ENCODE measurements at places on chromosomes 12 and 14.
A peak's percentile ranks its signal among the peaks of the same experiment; 100 is the strongest.

DNA sequence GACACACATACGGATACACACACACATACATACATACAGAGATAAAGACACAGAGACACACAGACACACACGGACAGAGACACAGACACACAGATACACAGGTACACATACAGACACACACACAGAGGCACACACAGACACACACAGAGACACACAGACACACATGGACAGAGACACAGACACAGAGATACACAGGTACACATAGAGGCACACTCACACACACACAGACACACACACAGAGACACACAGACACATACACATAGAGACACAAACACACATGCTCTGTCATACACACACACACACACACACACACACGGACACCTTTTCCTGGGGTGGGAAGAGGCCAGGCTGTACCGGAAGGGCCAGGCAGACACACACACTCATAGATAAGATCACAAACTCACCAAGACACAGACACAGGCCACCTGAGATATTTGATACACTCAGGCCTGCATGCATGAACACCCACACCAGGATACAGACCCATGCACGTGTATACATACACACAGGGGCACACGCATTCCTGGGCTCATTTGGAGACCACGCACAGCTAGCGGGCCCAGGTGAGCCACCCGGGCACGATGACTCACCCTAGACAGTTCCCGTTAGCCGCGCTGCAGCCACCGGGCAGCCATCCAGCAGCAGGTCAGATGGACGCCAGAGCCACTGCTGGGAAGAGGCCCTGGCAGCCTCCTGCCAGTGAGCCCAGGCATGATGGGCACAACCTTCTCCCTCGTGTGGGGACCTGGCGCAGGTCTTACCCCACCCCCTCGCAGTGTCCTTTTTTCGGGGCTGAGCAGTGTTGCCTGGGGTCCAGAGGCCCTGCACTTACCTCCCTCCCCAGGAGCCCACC is 1.8 kb upstream of the AHNAK2 start:
- no peak for DNase-seq

GRCh38 chr12:68621472-68622081 is 10.9 kb downstream of the RAP1B start:
- DNase-seq = no peak

DNA sequence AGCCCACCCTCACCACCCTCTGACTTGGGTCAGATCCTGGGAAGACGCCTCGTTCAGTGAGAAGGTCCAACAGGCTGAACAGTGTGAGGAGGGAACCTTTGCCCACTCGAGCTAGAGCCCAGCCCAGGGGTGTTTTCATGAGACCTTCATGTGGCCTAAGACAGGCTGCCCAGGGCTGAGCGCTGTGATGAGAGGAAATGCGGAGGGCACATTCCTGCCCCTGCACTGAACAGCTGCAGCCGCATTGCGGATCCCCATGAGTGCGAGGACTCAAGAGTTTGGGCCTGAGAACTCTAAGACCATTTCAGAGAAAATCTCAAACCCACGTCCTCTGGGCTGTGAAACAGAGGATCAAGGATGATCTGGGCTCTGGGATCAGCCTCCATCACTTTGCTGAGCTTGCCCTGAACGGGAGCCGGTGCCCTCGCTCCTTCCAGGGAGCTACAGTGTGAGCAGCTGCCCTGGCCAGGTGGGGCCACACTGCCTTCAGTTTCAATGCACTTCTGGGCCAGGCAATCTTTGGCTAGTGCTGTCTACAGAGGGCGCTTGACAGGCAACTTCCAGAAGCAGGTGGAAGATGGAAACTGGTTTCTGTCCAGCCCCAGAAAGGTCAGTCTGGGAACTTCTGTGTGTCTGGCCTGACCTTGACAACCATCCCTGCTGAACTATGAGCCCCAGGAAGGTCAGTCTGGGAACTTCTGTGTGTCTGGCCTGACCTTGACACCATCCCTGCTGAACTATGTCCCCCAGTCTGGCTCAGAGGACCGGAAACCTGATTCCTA is 43.5 kb upstream of the P2RX7 start:
- DNase-seq = no peak

- DNase-seq = no peak
Measured at GRCh38 chr12:52020539-52021336, 14.0 kb downstream of the TAMALIN start.

DNA sequence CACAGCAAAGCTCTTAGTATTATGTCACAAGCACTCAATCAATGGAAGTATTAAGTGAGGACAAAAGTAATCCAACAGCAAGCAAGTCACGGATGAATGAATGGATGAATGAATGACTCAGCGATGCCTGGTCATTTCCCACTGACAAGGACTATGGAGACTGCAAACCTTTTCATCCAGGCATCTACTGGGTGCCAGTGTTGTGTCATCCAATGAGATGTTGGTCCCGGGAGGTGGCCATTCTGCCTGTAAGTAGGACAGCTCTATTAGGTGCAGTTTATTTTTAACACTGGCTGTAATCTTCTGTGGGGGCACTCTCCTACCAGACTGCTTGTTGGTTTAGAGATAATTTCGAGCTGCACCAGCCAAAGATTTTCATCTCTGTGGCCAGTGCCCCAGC is 39.4 kb downstream of the STAB2 start:
- peak; percentile 5 for DNase-seq

GRCh38 chr14:90161129-90161528 is 95.2 kb upstream of the PSMC1 start:
- DNase-seq = no peak

DNA sequence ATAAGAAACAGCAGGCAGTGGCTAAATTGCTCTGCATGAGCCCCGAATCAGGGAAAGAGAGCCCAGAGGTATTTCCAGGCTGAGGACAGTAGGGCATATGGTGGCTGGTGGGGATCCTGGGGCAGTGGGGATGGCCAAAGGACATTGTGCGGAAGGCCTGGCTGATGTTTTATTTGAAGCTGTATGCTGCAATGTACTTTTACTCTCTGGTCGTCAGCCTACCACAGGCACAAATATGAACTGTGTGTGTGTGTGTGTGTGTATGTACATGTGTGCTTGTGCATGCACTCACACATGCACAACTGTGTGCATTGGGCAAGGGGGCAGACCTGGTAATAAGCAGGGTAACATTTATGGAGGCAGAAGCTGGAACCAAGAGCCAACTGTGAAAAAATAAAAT is 74.7 kb upstream of the GZMB start:
- DNase-seq = no peak

DNA sequence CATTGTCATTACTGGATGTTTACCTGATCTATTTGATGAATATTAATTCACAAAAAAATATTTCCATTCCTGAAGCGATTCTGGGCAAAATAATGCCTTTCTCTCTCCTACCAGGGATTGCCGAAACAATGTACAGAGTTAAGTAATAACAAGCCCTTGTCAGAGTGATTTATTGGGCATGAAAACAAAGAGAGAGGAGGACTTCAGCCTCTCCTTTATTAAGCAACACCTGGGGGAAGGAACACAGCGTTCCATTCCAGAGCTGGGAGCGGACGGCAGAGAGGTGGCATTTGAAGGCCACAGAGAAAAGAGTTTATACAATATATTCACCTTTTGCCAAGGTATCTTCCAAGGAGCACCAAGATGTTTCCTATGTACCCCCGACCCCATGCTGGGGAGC is 165.8 kb downstream of the KSR2 start:
- no peak for DNase-seq

DNA sequence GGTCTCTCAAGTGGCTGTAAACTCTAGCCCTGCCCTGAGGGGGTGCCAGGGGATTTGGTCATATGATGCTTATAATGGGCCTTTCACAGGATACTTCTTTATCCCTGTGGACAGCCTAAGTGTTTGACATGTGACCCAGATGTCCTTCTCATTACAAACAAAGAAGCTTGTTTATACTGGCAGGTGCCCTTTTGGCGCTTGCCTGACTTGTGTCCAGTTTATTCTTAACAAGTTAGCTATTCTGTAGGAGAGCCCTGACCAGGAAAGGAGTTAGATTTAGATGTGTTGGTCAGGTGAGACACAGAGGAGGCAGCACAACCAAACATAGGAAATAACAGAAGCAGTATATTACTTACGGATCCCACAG is 51.9 kb downstream of the CCDC91 start:
- no peak for DNase-seq

GRCh38 chr12:124395284-124395752 is 100.4 kb downstream of the RFLNA start:
- DNase-seq = no peak

DNA sequence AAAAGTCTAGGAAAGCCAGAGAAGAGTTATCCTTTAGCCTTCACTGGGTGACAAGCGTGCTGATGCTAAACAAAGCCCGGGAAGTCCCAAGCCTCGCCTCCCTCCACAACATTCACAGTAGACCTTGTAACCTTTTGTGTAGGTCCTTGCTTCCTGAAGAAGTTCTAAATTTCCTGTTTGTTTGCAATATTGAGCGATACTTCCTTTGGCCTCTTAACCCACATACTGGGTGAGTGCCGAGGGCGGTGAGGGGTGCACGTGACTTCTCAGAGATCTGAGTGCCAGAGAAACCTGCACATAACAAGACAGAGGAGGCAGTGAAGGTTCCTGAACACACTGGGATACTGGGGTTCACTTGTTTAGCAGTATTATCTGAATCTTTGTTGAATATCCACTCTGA is 134.3 kb downstream of the PLXNC1 start:
- no peak for DNase-seq

DNA sequence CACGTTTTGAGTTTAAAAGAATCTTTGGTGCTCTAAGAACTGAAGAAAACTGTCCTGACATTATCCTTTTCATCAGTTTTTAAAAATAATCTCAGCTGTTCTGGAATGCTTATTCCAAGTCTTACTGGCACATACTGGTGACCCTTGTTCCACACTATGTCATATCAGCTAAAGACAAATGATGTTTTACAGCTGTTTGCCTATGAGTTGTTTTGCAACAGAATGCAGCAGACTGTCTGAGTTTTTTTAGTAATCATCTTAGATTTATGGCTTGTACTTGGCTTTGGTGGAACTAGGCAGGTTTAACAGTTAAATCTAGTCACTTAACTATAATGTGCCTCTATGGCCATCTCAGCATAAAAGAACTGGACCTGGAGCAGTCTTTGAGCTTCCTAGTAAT is 91.6 kb upstream of the GRIN2B start:
- no peak for DNase-seq

GRCh38 chr12:3303410-3304136 is 187.4 kb upstream of the PRMT8 start:
- no peak for DNase-seq

DNA sequence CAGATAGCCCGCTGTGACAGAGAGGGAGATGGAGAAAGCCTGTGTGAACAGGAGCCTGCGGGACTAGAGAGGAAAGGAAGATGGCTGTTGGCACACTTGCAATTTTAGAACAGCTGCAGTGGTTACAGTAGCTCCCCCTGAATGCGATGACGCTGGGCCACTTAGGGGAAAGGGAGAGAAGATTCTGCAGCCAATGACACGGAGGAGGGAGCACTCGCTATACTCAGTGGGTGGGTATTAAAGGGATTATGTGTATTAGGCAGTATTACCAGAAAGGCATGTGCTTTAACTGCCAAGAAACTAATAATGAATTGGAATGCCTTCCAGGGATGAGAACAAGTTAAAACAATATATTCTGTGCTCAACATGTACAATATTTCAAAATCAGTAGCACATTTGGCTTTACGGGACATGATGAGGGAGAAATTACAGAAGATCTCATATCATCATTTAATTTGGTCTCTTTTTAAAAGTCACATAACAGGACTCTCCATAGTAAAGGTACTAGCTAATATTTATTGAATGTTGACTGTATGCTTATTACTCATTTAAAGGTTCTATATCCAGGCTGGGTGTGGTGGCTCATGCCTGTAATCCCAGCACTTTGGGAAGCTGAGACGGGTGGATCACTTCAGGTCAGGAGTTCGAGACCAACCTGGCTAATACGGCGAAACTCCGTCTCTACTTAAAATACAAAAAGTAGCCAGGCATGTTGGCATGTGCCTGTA is 35.9 kb upstream of the FOS start:
- DNase-seq = no peak

GRCh38 chr14:82385048-82385447 is 851.4 kb upstream of the SEL1L start:
- no peak for DNase-seq

DNA sequence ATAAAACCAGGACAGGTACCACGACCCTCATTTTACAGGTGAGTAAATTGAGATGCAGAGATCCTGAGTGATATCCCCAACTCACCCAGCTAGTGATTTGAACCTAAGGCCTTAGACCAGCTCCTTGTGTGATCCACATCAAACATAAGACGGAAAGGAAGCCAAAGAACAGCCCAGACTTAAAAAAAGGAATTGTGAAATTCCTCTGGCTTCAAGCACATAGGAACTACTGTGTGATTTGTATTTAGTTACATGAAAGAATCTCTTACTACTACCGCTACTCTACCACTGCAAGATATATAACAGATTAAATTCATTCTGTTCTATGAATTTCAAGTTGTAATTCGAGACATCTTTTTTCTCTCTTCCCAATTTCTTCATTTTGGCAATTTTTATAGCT is 10.5 kb downstream of the E2F7 start:
- DNase-seq = no peak

GRCh38 chr12:44689587-44689986 is 186.5 kb downstream of the NELL2 start:
- no peak for DNase-seq

DNA sequence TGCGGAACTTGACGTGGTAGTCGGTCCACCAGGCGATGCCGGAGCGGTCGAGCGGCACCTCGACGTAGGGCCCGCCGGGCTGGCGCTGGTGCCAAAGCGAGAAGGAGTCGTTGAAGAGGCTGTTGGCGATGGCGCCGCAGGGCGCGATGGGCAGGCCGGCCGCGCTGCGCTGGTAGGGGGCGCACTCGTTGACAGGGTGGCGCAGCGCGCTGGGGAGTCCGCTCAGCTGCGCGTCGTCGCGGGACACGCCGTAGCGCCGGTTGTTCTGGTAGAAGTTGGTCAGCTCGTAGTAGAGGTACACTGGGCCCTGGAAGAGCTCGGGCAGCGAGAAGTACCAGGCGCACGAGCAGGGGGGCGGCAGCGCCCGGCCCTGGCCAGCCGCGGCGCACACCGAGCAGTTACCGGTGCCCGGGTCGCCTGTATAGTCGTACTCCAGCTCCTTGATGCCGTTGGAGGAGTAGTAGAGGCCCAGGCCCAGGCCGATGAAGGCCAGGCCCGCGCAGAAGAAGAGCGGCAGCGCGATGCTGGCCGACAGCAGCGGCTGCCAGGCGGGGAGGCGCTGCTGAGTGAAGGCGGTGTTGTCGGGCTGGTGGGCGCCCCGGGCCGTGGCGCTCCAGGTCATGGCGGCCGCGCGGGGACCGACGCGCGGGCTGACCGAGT is 482 bp downstream of the TMEM30B start:
- peak; percentile 51 for DNase-seq

- DNase-seq = no peak
Measured at GRCh38 chr12:4768341-4768740, 48.1 kb downstream of the GALNT8 start.

DNA sequence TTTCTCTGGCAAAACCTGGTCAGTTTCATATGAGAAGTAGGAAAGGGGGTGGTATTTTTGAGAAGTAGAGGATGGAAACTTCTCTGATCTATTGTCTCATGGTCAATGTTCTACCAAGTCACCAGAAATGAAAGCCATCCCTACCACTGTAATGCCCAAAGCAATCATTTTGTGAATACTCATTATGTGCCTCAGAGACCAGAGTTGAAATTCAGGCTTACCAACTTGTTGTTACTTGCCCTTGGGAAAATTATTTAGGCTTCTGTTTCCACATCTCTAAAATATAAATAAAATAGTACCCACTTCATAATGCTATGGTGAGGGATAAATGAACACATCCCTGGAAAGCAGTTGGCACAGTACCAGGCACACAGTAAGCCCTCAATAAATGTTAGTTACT is 723.7 kb upstream of the TBX3 start:
- no peak for DNase-seq
